ENCODE measurements at places on chromosomes 2 and 18.

- DNase-seq: no peak
These were observed 127.5 kb downstream of the GLI2 start for GRCh38 chr2:120863146-120863545.

DNA sequence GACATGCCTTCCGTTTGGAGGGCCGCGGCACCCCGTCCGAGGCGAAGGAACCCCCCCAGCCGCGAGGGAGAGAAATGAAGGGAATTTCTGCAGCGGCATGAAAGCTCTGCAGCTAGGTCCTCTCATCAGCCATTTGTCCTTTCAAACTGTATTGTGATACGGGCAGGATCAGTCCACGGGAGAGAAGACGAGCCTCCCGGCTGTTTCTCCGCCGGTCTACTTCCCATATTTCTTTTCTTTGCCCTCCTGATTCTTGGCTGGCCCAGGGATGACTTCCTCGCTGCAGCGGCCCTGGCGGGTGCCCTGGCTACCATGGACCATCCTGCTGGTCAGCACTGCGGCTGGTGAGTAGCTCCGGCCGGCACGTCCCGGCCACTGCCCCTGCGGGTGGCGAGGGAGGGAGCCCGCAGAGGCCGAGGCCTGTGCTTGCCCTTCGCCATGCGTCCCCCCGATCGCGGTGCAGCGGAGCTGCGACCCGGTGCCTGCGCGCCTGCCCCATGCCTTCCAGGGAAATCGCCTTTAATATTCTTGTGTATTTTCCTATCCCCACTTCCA, 1.2 kb downstream of the BMPR2 start:
- DNase-seq: peak; percentile 16

DNA sequence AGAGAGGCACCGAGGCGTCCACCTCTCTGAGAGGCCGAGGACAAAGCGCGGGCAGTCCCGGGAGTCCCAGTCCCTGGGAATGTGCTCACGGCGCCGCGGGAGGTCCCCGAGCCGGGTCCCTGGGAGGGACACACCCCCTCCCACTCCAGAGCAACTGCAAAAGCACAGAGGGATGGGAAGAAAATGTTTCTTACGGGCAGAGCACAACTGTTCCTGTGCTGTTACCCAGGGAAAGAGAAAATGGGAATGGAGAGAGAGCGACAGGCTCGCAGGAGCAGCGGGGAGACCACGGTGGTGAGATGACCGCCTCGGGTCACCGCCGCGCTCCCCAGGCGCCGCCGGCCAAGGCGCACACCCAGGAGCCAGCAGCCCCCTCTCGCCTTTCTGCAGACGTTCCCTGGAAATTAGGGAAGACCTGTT, 1.2 kb upstream of the BCL11A start:
- DNase-seq: no peak

DNA sequence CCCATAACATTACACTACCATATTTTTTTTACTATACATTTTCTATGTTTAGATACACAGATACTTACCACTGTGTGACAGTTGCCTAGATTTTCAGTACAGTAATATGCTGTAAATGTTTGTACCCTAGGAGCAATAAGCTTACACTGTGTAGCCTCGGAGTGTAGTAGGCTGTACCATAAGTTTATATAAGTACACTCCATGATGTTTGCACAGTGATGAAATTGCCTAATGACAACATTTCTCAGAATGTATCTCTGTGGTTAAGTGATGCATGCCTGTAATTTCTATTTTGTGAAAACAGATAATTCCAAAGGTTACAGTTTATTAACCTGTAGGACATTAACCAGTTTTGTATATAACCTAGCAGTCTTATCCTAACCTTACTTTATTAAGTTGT, 128.1 kb upstream of the RBMS1 start:
- DNase-seq: no peak

- no peak for DNase-seq
These were observed 787 bp upstream of the TBR1 start for GRCh38 chr2:161415034-161415986.

DNA sequence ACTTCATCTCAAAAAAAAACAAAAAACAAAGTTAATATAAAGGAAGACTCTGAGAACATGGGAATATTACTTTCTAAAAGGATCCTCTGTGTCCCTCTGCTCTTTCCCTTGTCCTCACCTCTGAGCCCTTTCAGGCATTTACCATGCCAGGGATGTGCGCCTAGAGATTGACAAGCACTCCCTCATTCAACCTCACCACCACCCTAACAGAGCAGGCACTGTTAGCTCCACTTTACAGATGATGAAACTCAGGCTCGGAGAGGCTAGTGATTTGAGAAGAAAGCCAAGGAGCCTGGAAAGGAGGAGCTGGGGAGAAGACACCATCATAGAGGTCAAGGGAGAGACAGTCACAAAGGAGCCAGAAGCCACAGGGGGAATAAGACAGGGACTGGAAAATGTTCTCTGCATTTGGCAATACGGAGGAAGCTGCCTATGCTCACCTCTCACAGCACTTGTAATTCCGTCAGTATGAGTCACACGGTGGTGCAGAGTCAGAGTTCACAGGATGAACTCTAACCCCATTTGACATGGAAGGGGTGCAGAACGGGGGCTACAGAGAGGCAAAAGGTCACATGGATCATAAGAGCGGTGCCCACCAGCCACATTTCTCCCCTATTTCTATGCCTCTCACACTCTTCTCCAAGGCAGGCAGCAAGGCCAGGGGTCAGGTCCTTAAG, 101.8 kb upstream of the NFU1 start:
- DNase-seq: no peak

- no peak for DNase-seq
These were observed 8.3 kb downstream of the TM4SF20 start for GRCh38 chr2:227370791-227371312.

GRCh38 chr2:208356846-208357574, 49.6 kb upstream of the PTH2R start:
- DNase-seq: no peak

GRCh38 chr2:22992441-22992840, 392.5 kb upstream of the KLHL29 start:
- DNase-seq: no peak

GRCh38 chr2:162072976-162073887, 783 bp downstream of the DPP4 start:
- peak; percentile 41 for DNase-seq

DNA sequence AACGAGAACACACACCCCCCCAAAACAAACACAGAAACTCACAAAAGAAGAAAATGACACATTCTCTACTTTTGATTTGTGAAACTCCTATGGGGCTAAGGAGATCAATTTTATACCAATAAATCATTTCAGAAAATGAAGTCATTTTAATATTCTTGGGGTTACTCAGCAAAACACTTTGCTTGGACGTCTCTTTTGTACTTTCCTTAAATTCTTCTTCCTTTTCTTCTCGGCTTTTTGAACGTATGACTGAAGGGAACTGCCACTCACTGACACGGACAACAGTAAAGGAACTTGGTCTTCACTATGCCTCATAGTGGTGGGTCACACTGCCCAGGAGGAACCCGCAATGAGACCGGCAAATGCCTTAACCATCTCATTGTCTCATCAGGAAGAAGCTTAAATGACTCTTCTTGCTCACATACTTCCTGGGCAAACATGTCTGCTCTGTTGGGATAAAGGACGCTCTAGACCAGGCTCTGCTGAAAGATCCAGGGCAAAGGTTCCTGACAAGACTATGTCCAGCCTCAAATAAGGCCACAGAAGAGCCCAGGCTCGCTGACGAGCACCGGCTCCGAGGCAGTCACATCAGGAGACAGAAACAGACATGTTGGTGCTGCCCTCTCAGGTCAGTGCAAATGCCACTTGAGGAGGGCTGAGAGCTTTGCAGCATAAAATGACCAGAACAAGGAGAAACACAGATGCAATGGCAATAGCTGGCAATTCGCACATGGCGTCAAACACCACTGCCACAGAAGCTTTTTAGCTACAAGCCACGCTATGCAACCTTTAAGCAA, 205.5 kb downstream of the TGIF1 start:
- no peak for DNase-seq

DNA sequence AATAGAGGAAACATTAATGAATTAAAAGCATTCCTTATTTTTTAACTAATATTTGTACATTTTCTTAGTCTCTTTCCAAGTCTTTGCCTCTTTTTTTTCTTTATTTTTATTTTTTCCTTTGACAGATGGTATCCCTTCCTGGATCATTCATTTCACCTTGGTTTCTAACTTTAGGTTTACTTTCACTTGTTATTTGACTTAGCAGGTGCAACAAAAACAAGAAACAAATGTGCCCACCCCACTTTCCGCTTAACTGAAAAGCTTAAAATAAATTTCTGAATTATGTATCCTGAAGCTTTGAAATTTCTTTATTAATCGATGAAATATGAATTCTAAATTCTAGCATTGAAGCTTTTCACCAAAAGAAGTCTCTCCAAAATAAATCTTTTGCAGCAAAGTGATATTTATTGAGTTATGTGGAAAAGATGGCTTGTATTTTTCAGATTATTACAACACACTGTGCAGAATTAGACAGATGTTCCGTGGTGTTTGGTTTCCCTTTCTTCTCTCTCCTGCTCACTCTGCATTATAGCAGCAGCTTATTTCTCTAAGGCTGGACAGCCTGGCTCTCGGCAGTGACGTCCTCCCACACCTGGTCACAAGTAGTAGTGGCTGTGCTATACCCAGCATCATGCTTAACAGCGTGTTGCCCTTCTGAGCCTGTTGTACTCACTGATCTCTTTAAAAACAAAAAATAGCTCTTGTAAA, 99.1 kb upstream of the ZNF397 start:
- no peak for DNase-seq

GRCh38 chr2:46117379-46117778, 179.8 kb upstream of the EPAS1 start:
- DNase-seq: no peak

DNA sequence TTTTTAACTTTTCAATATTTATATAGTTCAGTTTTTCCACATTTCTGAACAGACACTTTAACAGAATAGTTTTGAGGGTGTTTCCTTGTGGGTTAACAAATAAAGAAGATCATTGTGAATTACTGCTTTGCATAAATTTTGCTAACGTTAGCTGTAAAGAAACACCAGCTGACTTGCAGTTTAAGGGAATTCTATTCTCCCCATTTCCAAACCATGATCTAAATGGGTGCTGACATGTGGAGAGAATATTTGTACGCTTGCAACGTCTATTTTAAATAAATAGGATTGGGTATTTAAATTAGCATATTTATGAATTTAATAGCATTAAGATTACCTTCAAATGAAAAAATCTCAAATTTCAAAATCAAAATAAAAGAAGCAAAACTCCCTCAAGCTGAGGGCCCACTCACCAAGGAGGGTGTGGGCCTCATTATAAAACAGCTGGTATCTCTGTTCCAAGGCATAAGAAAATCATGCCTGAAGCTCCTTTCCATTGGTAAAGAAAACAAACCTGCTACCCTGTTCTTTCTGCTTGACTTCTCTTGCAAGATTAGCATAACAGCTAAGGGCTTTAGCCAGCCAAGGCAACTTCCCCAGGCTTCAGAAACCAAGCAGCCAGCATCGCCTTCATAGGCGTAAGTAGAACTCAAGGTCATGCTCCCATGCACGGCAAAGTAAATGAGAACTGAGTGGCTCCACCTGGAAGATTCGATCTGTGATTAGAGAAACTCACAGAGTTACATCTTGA, 3.2 kb downstream of the MRO start:
- no peak for DNase-seq

GRCh38 chr2:45669032-45669486, 17.6 kb downstream of the PRKCE start:
- DNase-seq: no peak

DNA sequence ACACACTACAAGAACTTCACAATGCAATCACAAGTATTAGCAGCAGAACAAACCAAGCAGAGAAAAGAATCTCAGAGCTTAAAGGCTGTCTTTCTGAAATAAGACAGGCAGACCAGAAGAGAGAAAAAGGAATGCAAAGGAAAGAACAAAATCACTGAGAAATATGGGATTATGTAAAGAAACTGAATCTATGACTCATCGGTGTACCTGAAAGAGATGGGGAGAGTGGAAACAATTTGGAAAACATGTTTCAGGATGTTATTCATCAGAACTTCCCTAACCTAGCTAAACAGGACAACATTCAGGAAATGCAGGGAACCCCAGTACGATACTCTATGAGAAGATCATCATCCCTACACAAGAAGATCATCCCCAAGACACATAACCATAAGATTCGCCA, 499.0 kb upstream of the CHAC2 start:
- no peak for DNase-seq

DNA sequence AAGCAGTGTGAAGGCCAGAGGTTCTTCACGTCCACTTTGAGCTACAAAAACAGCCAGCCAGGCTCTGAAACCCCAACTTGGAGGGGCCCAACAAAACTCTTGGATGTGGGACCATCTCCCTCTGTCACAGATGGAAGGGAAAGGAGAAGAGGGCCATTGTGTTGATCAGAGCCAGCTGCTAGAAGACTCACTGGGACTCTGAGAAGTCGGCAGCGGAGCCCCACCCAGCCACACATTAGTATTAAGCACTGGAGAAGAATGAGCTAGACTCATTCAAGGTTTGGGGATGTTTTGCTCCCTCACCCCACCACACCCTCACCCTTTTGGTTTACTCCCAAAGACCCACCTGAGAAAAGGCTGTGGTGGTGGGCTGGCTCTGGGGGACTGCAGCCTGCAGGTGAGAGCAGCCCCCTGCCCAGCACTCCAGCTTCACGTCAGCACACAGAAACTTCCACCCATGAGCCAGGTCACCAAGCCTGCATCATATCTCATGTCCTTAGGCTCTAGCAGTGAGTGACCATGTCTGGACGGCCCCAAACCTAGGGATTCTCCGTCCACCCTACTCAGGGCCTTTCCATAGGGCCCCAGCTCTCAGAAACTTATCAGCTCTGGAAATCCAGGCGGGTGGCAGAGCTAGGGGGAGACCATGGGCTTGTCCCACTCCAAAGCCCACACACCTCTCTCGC, 12.6 kb downstream of the TEX51 start:
- no peak for DNase-seq

DNA sequence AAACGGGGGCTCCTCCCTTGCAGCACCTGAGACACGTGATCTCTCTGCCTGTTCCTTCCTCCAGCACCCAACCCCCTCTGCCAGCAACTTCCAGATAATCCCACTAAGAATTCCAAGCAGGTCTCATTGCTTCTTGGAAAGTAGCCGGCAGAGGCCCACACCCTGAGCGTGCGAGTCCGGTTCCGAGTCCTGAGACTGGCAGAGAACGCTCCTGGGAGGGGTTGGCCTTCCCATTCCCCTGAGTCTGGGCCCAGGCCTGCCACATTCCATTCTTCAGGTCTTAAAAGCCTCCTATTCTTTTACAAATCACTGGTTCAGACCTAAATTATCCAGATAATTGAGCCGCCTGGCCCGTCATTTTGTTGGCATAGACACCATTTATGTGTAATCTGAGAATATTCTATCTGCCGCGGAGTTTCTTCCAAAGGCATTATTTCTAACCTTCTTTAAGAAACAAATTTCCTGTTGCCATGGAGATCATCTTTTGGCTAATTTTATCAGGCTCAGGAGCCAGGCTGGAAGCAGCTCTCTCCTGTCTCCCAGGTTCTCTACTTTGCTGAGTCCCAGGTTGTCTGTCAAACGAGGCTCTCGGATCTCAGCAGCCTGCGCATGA, 165.4 kb downstream of the MYCN start:
- DNase-seq: no peak

DNA sequence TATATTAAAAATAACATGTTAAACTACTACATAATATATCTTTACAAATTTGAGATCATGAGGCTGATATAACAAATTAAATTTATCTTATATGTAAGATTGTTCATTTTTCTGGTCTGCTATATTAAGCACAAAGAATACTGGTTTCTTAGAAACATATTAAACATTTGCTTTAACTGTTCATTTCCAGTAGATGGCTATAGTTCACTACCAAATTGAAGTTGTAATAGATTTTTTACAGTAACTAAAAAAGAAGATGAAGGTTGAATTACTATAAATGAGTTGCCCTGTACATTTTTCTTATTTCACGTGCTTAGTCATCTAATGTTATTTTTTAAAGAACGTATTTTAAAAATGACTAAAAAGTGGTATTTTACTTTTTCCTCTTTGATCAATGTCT, 57.0 kb downstream of the ZNF407 start:
- no peak for DNase-seq

Data from HuH-7.5 (cell line).